Motor neuron (in vitro differentiated cells): ENCODE measurements at places on chromosomes 6 and 20. TPM values are rescaled to one million over a fixed set of nuclear protein-coding genes. Genes with fewer than 3 reads are reported as not detected.

GRCh38 chr20:17061715-17062114 lies 165.1 kb upstream of the PCSK2 start:
- ATAC-seq: peak; percentile 71

DNA sequence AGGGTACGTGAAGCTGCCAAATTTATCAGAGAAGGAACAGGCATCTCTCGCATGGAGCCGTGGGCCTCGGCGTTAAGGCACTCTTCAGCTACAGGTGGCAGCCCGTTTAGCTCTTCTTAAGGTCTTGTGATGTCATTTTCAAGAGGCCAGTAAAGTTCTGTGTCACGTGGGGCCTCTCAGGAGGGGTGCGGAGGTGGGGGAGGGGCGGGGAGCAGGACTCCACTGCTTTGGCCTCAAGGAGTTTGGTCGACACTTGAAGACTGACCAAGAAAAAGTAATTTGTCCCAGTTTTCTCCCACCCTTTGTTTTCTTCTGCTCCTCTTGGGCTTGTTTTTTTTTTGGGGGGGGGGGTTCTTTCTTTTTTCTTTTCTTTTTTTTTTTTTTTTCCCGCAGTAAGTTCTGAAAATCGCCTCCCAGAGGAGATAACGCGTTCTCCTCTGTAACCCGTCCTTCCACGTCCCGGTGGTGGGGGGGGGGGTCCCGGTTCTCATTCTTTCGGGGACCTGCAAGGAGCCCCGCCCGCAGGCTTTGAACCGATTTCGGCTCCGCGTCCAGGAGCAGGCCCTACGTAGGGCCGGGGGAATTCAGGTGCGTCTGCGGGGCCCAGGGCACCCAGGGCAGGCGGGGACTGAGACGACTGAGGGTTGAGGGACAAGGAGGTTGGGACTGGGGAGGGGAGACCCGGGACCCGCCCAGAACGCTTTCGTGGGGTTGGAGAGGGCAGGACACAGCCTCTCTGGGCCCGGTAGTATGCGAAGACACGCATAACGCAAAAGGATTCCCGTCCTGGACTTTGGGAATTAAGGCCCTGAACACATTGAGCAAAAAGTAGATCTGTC lies 26.0 kb downstream of the GPX6 start:
- peak; percentile 69 for ATAC-seq

- ATAC-seq: no peak
Observed at GRCh38 chr6:129189266-129189665, 306.3 kb downstream of the LAMA2 start.

- no peak for ATAC-seq
Observed at GRCh38 chr6:151107897-151108427, 131.8 kb upstream of the AKAP12 start.

GRCh38 chr20:21063276-21063675 lies 42.9 kb downstream of the LINC00237 start:
- ATAC-seq: no peak

- no peak for ATAC-seq
Observed at GRCh38 chr6:63246581-63246980, 35.3 kb downstream of the FKBP1C start.

- ATAC-seq: no peak
Observed at GRCh38 chr6:143656026-143656425, 21.7 kb upstream of the PHACTR2 start.

The BTN1A1 gene
- 0.16 TPM in 1 of 2 replicates, not detected in the other for total RNA-seq

DNA sequence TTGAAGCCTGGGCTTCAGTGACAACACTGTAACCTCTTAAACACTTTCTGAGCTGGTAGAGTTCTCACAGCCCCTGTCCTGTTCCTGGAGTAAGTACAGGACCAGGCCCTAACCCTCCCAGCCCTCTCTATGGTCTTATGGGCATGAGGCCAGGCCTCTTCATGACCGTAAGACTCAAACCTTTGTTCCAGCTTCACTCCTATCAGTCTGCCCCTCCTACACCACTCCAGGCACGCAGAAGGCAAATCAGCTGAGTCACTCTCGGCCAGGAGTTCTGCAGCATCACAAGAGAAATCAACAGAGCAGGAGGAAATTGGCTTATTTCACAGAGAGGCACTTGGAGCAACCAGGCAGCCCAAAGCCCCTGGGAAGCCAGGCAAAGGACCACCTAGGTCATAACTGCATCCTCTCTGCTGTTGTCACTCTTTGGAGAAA lies 25.3 kb upstream of the CHD6 start:
- ATAC-seq: peak; percentile 99

The RBM24 gene
- total RNA-seq: not detected in 2 replicates

- ATAC-seq: no peak
Observed at GRCh38 chr6:26447257-26447656, 7.0 kb downstream of the BTN3A3 start.

DNA sequence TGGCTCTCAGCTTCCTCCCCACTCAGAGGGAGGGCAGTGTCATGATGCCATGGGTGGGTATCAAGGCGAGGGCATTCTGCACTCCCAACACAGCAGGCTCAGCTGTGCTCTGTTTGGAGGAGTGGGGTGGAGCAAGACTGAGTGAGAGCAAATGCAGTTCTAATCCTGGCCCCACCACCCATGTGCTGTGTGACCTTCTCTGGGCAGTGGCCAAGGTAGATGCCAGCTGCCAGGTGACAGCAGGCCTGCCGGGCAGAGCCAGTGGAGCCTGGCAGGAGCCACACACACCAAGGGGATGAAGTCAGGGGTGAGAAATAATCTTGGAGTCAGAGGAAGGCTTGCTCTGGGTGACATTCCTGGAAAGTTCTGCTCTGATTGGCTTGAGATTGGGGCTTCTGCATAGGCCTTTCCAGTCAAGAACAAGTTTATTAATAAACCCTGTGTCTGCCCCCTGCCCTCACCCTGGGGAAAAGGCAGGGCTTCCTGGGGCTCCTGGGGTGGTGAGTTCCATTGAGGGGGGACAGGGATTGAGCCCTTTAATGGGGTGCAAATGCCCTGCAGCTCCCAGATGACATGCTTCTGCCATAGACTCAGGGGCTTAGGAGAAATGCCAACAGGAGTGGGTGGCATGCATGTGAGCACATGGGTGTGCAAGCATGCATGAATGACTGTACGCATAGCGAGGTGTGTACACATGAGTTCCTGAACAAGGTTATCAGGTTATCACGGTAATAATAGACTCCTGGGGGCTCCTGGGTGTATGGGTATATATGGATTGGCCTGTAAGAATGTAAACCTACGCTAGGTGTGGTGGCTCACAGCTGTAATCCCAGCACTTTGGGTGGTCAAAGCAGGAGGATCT lies 134.2 kb downstream of the MRPL14 start:
- ATAC-seq: no peak

DNA sequence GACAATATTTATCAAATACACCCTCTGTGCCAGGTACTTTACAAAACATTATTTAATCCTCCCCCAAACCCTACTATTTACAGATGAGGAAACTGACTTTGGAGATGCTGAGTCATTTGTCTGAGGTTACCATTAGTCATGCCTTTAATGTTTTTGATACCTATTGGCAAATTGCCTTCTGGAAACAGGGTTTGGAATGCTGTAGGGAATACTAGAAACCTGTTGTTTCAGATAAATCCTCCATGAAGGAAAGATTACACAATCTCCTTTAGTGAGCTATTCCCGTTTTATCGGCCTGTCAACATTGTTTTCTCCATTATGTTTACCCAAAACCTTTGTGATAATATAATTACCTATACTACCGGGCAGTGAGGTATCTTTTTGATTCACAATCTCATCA lies 93.6 kb upstream of the ADGRF1 start:
- ATAC-seq: no peak

DNA sequence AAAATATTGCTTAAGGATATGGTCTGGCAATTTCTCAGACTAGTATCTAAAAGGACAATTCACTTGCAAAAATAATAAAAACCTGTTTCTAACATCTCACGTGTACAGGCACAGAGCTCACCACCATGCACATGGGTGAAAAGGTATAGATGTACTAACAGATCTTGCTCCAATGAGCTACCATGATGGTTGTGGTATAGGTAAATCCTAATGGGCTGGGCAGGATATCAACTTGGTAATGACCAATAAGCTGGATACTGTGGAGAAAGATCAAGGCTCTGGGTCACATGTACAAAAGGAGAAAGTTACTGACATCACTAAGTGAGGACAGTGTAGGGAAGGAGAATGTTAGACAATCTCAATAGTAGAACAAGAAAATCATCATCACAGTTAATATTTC lies 111.0 kb upstream of the NUP153 start:
- ATAC-seq: no peak

GRCh38 chr6:51813904-51814303 lies 273.5 kb downstream of the PKHD1 start:
- ATAC-seq: no peak

DNA sequence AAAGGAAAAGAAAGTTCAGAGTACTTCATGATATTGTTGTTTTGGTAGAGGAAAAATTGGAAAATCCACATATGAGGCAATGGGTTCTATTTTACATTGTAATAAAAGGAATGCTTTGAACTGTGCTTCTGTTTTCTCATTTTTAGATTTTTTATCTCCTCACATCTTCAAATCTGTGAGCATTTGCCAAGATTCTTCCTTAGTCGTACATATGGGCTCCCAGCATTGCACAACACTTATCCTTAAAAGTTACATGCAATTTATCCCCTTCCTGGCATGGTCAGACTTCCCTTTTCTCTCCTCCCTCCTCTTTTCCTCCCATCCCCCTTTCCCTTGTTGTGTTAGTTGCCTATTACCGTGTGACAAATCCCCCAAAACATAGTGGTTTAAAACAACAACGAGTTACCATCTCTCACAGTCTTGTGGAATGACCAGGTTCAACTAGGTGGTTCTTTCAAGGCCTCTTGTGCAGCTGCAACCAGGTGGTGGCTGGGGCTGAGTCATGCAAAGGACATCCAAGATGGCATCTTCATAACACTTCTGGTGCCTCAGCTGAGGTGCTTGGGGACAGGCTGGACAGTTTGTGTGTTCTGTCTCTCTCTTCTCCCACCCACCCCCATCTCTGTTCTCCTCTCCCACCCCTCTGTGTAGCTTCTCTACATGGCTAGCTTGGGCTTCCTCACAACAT lies 68.7 kb downstream of the TXNDC5 start:
- ATAC-seq: no peak

DNA sequence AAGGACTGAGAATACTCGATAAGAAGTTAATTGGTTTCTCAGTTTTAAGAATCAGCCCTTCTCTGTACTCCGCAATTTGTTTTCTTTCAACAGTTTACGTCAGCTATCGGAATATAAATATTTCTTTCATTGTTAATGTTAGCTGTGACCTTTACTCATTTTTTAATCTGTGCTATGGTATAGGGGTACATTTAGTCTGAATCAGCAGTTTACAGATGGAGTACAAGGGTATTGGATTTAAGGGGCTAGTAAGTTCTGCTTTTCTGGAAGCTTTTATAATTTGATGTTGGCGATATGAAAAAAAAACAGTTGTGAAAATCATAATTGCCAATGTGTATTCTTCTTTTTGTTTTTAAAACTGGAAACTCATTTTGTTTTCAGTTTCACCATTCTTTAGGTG lies 23.0 kb downstream of the FAM135A start:
- no peak for ATAC-seq

The SIRPD gene
- total RNA-seq: 0.13 and 0.18 TPM in 2 replicates

- no peak for ATAC-seq
Observed at GRCh38 chr6:91788501-91788900, 1201.6 kb upstream of the MAP3K7 start.

DNA sequence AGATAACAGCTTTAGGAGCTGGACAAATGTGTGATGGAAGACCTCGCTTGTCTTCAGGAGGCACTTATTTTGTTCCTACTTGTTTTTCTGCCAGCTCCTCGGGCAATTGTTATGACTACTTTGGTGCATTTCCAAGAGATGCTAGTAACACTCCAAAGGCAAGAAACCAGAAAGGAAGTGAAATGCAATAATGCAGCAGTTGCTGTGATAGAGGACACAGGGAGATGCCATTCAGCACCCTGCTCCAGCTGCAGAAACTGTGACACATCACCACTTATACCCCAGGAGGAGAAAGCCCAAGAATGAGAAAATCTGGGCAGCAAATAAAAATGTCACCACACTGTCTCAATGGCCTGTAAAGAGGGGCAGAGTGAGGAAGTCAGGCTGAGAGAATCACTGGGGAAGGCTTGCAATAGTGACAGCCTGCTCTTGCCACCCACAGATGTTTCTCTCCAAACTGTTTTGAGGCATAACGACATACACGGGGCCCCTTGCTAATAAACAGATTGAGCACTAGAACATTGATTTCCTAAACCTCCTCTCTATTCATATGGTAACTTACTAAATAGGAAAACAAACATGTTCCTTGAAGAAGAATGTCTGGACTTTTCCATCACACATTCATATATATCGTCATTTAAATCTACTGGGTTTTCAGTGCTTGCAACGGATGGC lies 231.0 kb upstream of the PRND start:
- ATAC-seq: no peak
